ENCODE measurements at places on chromosomes 7 and 10.

DNA sequence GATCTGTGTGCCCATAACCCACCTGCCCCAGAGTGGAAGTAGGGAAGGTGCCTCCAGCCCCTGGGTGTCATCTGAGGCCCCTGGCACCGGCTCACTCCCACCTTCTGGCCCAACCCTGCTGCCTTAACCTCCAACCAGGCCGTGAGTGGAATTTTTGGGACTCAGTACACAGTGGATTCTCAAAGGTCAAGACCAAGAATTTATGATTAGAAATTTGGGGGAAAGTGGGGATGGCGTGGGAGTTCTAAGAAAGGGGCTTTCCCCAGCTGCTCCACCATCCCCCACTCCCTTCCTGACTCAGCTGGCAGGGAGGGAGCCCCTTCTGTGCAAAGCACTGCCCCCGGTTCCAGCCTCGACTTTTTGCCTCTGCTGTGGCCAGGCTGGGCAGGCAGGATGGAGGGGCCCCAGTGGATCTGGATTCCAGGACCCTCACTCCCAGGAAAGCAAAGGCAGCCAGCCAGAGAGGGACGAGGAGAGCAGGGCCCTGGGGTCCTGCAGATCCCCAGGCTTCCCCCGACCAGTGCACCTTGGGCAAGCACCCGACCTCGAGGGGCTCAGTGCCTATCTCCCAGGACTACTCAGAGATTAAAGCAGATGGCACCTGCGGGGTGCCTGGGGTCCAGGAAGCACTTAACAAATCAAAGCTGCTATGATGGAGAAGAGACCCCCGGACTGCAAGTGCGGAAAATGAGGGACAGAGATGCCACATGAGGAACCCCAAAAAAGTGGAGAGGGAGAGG, 12.8 kb downstream of the SPOCK2 start:
- no peak for DNase-seq

GRCh38 chr7:53111031-53111430, 75.6 kb downstream of the POM121L12 start:
- DNase-seq, result no peak

DNA sequence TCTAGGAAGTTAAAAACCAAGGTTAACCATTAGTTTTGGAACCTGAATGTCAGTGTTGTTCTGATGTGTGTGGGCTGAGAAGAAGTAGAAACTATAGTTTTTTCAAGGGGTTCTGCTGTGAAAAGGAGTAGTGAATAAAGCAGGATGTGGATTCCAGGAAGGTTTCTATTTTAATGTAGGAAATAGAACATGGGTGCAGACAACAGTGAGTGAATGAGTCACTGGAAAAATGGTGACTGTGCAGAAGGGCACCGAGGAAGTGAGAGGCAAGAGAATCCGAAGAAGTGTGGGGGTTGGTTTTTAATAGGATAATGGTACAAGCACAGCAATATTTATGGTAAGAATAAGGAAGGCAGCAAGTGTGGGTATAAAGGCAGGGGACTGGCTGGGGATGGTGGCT, 120.4 kb downstream of the ARHGAP21 start:
- DNase-seq, result no peak

- no peak for DNase-seq
Observed at GRCh38 chr7:54543051-54543488, 895 bp downstream of the VSTM2A start.

DNA sequence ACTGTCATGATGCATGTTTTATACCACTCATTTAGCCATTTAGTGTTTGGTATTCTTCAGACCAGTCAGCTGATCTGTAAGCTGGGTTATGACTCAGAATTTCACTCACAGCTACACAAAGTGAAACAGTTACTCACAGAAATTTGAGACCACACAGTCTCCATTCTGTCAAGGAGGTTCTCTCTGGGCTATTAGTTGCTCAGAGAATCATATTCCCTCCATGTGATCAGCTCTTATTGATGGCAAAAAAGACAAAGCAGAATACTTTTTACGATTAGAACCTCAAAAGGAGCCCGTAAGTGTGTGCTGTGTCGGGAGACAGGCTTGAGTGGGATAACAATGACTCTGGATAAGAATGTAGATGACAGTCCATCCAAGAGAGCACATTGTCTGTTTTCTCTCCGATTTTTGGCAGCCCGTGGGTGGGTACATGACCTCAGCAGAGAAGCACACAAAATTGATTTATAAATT, 277.6 kb upstream of the SORCS1 start:
- no peak for DNase-seq

DNA sequence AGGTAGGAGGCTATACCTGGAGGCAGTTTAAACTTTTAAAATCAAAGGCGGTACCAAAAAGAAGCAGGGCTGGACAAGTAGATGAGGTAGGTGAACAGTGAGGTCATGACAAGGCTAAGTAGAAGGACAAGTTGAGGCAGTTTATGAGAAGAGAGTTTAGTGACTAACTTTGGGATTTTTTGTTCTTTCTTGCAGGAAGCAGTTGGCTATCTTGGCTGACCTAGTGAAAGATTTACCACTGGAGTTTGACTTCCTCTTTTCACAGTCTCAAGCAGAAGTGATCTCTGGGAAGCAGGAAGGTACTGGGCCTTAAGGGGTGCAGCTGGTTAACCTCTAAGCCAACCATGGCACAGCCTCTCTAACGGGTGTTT, 26.3 kb downstream of the ENTPD7 start:
- no peak for DNase-seq

DNA sequence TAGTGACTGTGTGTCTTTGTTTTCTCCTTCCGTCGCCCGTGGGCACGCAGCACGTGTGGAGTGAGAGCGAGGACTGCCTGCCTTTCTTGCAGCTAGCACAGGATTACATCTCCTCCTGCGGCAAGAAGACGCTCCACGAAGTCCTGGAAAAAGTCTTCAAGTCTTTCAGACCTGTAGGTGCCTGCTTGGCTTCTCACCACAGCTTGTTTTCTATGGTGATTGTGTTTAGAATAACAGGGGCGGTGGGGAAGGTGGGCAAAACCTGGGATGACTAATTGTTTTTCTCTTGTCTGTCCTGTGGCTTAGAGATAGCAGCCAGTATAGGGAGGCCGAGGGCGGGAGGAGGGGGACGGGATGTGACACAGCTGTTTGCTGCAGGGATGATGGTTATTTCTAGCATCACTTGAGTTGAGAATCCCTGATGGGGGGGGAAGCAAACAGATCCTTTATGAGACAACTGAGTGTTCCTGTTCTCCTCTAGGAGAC, 11.4 kb downstream of the MTURN start:
- no peak for DNase-seq

DNA sequence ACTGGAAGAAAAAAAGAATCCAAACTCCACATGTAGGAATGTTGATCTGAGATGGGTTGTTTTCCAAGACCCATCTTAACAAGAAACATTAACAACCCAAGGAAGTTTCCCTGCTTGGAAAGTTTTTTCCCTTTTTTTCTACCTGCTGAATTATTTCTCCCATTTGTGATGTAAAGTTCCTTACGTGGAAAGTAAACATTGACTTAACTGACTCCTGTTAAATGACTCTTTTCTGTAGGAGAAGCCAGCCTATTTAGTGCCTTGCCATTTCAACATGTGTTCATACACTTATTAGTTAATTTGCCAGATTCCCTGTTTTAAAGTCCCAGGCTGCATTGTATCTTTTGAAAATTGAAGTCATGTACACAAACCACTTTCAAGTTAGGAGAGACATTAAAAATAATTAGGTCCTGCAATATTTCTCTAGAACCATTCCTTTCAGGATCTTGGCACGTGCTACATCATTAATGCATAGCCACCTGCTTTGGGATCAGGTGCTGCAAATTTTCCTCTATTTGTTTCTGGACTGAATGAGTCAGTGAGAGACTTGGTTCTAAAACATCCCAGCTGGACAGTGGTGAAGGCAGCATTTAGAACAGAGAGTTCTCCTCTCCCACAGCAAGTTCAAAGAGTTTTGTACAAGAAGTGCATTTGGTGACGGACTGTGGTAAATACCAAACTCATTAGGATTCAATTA, 698.5 kb downstream of the SUGCT start:
- no peak for DNase-seq

GRCh38 chr7:31020161-31020560, 31.9 kb upstream of the ADCYAP1R1 start:
- no peak for DNase-seq

- DNase-seq, result no peak
Observed at GRCh38 chr7:45459476-45459875, 114.7 kb upstream of the ADCY1 start.

DNA sequence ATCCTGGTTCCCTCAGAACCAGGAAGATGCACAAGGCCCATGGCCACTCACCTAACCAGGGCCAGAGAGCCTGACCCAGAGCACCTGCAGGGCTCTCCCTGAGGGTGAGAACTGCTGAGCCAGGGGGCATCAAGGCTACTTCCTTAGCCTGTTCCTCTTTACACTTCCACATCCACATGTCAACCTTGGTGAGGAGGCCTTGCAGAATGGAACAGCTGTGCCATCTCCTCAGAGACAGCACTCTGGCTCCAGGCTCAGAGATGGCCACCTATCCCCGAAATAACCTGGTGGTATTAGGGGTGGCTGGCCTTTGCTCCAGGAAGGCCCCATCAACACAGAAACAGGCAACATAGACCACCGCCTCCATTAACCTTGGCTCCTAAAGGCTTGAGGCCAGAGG, 473.0 kb downstream of the RPS24 start:
- no peak for DNase-seq

GRCh38 chr10:49090189-49090575, 25.1 kb downstream of the VSTM4 start:
- no peak for DNase-seq

GRCh38 chr7:106768324-106768751, 96.7 kb upstream of the PIK3CG start:
- DNase-seq, result no peak

- no peak for DNase-seq
Observed at GRCh38 chr7:36611703-36612102, 112.6 kb downstream of the AOAH start.

DNA sequence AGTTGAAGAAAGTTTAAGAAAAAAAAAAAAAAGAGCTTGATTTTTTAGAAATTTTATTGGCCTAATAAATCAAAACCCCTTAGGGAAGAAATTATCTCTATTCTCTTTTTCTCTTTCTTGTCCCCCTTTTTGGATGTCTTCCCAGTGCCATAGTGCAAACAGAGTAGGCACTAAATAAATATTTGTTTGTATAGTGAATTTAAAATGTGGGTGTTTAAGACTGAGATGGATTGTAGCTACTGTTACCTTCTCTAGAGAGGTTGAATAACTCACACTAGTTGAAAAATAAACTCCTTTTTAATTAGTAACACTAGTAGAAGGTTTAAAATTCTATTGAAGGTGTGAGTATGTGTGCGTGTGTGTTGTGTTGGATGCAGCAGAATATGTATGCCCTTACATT, 783.8 kb downstream of the NXPH1 start:
- no peak for DNase-seq

- DNase-seq, result peak; percentile 4
Observed at GRCh38 chr7:123865517-123866117, 20.6 kb downstream of the HYAL4 start.

- no peak for DNase-seq
Observed at GRCh38 chr7:78011642-78012041, 213.1 kb downstream of the PHTF2 start.

DNA sequence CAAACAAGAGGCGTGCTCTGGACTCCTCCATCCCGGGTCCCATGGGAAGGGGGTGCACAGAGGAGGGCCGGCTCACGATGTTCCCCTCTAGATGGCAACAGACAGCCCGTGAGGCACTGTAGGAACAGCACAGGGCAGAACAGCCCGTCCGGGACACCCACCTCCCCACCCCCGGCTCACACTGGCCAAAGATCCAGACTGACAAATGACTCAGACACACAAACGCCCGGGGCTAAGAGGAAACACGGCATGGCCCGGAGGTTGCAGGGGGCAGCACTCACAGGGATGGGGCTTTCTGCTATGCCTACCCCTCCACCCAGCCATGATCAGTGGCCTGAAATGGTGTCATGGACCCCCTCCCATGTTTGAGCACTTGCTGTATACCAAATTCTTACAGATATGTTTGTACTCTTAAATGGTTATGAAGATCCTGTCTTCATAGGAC, 4.9 kb upstream of the ELN start:
- no peak for DNase-seq

DNA sequence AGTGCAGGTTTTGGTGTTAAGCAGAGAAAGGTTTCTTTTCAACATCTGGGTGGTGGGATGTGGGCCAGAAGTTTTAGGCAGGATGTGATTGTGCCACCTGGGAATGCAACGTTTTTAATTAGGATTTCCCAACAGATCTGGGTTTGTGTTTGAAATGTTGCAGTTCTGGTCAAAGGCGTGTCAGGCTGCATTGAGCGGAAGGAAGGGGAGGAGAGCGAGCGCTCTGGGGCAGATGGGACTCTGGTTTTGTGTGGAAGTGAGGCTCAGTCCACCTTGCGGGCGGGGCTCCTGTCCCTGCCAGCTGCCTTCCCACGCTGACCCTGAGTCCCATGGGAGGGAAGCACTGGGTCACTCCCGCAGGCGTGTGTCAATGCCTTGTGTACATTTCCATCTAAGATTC, 767.7 kb downstream of the KCNMA1 start:
- no peak for DNase-seq

DNA sequence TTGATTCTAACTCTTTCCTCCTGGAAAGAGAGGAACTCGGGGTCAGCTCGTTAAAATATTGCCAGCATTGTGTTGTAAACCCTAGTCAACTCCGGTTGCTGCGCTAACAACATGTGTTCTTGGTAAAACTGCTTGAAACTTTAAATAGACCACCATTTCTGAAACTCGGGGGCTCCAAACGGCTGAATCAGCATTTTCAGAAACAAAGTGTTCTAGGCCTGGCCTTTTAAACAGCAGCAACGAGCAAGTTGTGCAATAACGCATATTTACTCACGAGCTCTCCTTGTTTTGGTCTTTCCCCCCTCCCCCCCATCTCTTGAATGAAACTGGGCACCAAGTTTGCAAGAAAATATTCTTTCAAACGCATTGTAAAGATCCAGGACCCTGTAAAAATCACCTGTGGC, 9.2 kb upstream of the GRB10 start:
- no peak for DNase-seq

GRCh38 chr10:34538281-34538829, 276.7 kb downstream of the PARD3 start:
- DNase-seq, result no peak

GRCh38 chr10:103748020-103748419, 107.4 kb downstream of the SH3PXD2A start:
- DNase-seq, result no peak

DNA sequence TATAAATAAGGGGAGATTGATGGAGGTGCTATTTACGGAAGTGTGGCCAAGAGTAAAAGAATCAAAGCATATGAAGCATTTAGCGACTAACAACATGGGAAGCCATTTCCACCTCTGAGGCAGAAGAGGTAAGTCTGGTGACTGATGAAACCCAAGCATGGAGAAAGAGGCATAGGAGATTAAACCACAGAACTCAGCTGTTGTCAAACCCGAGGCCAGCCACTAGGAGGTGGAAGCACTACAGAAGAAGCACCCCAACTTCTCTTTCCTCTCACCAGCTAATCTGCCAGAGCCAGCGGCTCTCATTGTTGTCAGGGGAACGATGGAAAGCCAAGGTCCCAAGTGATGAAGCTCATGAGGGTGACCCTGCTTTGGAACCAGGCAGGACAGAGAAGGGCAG, 19.6 kb upstream of the CNTNAP2 start:
- no peak for DNase-seq

GRCh38 chr7:157675427-157675927, 338.7 kb downstream of the DNAJB6 start:
- no peak for DNase-seq

GRCh38 chr7:88309819-88310218, 3.1 kb upstream of the STEAP4 start:
- no peak for DNase-seq
